ENCODE measurements at places on chromosomes 2 and 18. TPM values are rescaled to one million over a fixed set of nuclear protein-coding genes. Genes with fewer than 3 reads are reported as not detected.

DNA sequence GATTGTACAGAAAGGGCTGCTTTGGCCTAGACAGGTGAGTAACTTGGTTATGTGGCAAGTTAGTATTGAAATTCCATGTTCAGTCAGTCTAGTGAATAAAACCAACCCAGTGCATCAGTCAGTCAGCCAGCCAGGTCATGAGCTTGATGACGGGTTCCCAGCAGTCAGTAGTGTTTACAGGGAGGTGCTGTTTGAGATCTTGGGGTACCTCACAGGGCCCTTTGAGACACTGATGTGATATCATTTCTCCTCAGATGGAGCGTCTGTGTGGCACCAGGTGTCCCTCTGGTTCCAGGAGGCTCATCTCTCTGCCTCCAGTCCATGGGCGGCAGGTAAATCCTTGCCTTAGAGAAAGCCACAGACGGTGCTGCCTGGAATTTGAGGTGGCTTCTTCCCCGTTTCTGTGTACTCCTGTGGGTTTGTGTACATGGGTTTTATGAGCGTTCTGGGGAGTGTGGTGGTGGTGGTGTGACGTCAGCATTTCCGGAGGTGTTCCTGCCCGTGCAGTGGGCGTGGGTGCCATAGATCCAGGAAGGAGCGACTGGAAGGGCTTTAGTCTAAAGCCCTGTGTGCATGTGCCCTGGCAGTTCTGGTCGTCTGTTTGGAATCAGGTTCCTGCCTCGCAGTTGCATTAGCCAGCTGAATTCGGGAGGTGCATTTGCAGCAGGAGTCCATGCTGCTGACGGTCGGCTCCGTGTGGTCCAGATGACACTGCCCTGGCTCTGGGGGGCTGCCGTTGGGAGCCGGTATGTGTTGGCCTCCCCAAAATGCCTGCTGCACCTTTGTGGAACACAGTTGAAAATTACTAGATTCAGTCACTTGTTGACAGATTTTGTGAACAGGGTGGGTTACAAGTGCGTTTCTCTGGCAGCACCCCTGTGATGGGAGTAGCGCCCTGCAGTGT is 2.1 kb downstream of the CTDP1 start:
- DNase-seq = no peak

TCF7L1 gene
- 11.1 TPM for total RNA-seq

GRCh38 chr2:55119711-55120487 is 69.6 kb upstream of the RTN4 start:
- peak; percentile 87 for DNase-seq

PELI1 gene
- total RNA-seq = 31.4 TPM

GRCh38 chr18:43883886-43884285 is 606.6 kb upstream of the SYT4 start:
- no peak for DNase-seq

ABCA12 gene
- 1.7 TPM for total RNA-seq

HNRNPA3 gene
- total RNA-seq = 127 TPM

DNA sequence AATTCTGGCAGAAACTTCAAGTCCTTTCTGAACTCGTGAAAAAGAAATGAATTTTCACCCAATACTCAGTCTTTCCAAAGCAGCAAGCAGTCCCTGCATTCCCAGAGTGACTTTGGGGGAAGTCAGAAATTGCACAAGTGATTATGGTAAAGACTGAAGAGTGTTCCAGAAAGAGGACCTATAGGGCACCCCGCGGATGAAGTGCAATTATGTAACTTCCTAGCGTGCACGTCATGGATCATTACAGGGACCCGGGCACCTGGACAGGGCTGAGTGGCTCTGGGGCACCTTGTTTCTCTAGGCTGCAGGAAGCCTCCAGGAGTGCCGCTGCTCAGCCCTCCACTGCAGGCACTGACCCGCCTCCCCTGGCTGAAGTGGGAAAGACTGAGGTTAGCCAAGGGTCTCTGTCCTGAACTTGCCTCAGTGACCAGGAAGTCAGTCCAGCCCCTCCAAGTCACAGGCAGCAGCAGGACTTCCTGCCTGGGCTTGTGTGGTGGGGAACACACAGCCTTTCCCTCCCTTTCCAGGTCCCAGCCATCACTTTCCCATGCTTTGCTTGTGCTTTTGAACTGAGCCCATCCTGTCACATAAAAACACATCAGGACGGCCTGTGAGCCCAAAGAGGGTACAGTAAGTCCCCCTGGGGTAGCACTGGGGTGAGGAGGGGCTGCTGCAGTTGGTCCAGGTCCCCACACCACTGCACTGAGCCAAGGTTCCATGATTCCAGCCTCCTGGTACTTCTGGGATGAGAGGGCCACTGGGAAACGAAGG is 19.8 kb downstream of the TMEM185B start:
- DNase-seq = peak; percentile 9

GRCh38 chr2:111698743-111699554 is 185.0 kb downstream of the ANAPC1 start:
- DNase-seq = peak; percentile 84

CEP76 gene
- 9.8 TPM for total RNA-seq

MDH1B gene
- 0.21 TPM for total RNA-seq

- no peak for DNase-seq
These were observed 20.0 kb downstream of the MPP4 start for GRCh38 chr2:201678401-201678800.

DNA sequence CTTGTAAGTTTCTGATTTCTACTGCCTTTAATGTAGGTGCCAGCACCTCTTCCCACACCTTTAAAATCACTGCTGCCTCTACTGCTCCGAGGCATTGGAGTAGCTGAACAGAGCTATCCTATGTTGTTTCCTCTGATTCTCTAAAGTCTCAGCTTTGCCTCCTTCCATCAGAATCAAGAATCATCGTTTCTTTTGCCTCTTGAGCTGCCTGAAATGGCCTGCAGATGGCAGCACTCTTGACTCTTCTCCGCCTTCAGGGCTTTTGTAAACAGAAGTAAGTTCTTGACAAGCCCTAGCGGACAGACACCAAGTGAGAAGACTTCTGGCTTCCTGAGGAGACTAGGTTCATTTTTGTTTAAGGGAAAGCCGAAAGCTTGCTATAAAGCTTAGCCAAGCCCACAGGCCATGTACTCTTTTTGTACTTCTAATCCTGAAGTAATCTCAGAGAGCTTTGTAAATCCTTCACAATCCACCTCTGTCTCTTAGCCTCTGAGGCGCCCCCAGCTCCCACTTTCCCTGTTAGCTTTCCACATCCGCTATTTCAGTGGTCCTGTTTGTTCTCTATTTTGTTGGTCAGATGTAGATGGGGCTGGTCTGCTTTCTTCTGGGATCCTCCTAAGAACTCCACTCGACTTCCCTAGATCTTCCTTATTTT is 48.4 kb downstream of the GTF3C3 start:
- DNase-seq = peak; percentile 67

GRCh38 chr2:107354175-107354574 is 468.2 kb upstream of the ST6GAL2 start:
- no peak for DNase-seq

RBM45 gene
- total RNA-seq = 10.3 TPM

DNA sequence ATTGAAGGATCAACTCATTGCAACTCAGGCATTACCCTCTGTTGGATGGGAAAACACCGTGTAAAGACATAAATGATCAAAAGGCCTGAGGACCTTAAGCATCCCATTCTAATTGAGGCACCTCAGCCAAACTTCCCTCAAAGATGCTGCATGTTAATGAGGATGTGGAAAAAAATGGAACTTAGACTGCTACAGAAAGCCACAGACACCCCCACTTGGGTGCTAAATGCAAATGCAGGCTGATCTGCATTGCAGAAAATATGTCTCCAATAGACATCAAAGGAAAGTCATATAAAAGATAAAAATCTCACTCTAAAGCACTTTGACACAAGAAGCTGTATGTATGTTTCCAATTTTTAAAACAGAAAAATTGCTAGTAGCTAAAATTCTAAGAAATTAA is 504.7 kb downstream of the KCNJ3 start:
- no peak for DNase-seq

DNA sequence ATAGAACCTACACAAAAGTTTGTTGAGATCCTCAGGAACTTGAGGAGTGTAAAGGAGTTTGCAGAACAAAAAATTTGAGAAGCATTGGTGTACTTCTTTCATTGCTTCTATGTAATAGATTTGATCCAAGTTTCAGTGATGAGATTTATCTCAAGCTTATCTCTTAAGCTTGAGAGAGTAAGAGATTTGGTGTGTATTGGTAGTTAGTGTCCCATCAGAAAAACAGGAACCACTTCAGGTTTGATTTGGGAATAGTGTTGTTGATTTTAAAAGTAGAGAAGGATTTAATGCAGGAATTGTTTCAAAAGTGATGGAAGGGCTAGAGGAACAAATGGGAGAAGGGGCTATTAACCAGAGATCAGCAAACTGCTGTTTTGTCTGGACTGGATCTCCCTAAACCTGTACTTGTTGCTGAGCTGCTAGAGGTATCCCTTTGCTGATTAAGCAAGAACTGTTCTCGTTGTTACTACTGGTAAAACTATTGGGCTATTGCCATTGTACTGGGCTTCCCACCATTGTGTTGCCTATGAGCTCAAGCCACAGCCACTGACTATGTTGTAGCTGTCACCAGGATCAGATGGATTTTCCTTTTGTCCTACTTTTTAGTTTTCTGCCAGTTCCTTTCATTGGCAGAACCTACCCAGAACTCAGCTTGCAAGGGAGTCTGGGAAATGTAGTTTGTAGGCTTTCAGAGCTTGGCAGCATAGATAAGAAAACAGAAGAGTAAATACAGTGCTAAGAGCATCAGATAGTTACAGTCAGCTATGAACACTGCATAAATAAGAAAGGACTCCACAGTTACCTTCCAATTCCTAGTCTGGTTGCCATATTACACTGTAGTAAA is 39.3 kb downstream of the RAB10 start:
- no peak for DNase-seq

GAL3ST2 gene
- total RNA-seq = not detected

DNA sequence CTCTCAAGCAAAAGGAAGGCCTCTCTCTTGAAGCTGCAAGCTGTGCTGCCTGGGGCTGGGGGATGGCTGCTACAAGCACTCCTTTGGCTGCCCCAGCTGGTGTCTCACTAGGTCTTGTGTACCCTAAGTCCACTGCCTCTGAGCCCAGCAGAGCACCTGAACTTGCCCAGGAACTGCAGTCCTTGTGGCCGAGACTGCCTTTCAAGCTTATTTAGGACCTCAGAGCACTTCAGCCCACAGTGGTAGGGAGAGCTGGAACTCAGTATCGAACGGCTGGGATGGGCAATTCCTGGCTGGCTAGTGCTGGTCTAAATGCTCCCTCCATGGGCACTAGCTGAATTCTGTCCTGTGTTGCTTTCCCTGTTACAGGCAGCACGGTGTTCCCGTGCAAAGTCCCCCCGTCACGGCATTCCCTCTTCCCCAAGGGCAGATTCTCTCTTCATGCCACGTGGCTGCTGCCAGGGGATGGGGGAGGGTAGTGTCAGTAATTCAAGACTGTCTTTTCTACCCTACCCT is 25.9 kb downstream of the STPG4 start:
- no peak for DNase-seq

DNA sequence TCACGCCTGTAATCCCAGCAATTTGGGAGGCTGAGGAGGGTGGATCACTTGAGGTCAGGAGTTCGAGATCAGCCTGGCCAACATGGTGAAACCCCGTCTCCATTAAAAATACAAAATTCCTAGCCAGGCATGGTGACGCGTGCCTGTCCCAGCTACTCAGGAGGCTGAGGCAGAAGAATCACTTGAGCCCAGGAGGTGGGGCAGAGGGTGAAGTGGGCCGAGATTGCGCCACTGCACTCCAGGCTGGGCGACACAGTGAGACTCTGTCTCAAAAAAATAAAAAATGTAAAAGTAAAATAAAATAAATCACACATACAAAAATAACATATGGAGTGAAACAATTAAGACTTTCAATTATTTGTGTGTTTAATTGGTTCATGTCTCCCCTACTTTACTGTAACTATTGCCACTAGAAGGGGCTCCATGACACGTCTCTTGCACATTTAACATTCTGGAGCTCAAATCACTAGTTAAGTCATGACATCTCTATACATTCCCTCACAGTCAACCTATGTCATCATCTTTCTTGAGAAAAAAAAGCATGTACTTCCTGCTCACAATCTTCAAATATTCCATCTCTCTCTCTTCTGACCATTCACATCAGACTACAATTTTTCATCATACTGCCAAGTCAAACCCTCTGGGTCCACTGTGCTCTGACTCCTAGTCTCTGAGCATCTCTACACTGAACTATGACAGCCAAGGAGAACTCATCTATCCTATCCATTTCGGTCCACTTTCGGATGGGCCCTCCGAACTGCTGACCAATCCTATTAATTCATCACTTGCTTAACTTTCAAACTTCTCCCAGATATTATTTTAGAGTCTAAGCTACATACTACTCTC is 6.7 kb downstream of the GFPT1 start:
- no peak for DNase-seq

- peak; percentile 84 for DNase-seq
These were observed 146.1 kb downstream of the LNPK start for GRCh38 chr2:175855794-175856453.

CFC1 gene
- total RNA-seq = not detected

DNA sequence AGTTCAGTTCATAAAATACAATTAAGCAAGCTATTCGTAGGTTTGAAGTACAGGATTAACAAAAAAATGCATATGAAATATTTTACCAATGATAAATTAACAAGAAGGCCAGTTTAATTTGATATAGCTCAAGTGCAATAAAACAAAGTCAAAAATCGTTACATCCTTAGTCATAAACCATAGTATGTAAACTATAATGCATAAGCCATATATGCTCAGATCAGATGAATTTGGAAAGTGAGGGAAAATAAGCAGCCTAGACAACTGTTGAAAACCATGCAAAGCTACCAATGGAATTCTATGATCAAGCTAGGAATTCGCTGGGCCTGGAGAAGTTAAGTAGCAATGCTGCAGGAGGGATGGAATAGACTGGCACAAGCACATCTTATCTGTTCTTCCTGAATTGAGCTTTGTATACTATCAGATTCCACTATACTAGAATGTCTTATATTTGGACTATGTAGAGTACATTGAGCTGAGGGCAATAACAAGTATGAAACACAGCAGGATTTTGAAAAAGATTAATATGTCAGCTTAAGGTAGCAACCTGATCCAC is 682.0 kb downstream of the IRS1 start:
- DNase-seq = no peak

INHA gene
- total RNA-seq = 1.5 TPM

GRCh38 chr2:233990261-233990798 is 60.2 kb upstream of the SPP2 start:
- DNase-seq = no peak

DNA sequence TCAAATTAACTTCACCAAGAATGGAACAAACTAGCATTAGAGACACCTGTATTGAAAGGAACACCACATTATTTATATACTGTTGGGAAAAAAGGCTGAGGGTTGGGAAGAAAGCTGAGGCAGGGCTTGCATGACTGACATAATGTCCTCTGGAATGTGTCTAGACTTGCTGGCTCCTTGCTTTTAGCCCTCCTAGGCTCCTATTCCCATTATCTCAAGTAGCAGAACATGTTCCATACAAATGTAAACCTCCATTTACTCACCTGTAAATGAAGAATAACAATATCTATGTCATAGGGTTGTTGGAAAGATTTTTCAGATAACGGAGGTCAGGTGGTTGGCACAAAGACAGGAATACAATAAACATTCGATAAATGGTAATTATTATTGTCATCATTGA is 976 bp upstream of the ACADL start:
- DNase-seq = no peak

- no peak for DNase-seq
These were observed 2.8 kb downstream of the GDF7 start for GRCh38 chr2:20669562-20670314.
